ENCODE measurements at places on chromosomes 7 and 10. TPM values are rescaled to one million over a fixed set of nuclear protein-coding genes. Genes with fewer than 3 reads are reported as not detected.
A peak's percentile ranks its signal among the peaks of the same experiment; 100 is the strongest.

Gene CDHR1
- total RNA-seq, result 2.0 TPM

Gene SPDYE1
- not detected for total RNA-seq

Gene TRPV5
- total RNA-seq, result 0.22 TPM

Gene CYP26C1
- total RNA-seq, result 0.85 TPM

DNA sequence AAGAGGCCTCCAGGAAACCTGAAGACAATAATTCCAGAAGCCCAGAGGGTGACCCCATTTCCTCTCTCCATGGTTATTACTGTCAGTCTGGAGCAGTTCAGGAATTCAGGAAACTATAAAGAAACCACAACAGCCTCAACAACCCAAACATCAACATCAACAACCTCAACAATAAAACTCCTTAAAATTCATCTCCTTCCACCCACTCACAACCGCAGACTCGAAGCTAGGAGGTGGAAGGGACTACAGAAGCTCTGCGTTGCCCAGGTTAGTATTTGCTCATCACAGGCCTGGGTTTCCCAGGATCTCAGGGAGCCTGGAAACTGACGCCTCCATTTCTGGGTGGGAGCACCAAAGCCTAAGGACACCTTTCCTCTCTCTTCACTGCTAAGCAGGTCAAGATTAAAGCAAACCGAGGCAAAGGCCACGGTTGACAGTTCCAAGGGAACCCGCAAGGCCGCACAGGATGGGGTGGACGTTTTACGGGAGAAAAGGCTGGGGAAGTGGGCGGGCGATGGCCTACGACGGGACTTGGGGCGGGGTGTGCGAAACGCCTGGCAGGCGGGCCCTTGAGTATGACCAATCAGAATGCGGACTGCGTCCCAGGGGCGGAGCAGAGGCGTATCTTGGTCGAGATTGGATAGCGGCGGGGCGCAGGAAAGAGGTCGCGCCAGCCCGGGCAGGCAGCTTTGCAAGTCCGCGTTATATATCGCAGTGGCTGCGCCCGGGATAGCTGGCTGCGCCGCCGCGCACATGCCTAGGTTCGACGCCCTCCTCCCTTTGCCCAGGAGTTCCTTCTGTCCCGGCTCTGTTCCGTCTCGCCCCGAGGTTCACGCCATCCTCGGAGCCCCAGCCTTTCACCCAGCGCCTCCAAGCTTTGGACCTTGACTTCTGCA lies at the start of gene ELOVL3:
Gene ELOVL3, plus strand, starts transcription at position 654 of the 896 bp plus-strand sequence. CDS start 250 bp downstream, outside the sequence.
- peak; percentile 95 for DNase-seq

- DNase-seq, result no peak
Observed at GRCh38 chr7:145860809-145861208, 255.8 kb upstream of the CNTNAP2 start.

GRCh38 chr7:124577256-124577655 lies 188.3 kb downstream of the GPR37 start:
- no peak for DNase-seq

- no peak for DNase-seq
Observed at GRCh38 chr10:95221124-95221523, 27.1 kb downstream of the ACSM6 start.

DNA sequence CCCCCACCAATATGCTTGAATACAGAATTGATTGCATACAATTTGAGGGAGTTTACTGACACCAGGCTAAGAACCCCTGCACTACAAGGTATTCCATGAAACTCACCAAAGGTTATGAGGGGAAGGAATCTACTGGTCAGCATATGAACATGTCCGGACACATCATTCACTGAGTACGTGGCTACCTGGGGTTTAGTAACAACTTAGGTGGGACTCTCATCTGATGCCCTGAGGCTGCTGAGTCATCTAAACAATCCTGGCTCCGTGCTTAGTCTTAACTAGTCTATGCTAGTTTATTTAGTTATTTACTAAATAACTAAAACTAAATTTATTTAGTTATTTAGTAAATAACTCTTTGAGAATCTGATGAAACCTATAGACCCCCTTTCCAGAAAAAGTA lies 11.3 kb downstream of the PI4K2A start:
- DNase-seq, result no peak

- no peak for DNase-seq
Observed at GRCh38 chr7:94832051-94832450, 75.3 kb upstream of the PPP1R9A start.

All from sciatic nerve (tissue), 2 donors.